ENCODE measurements at places on chromosomes 12 and 14.
A peak's percentile ranks its signal among the peaks of the same experiment; 100 is the strongest.

DNA sequence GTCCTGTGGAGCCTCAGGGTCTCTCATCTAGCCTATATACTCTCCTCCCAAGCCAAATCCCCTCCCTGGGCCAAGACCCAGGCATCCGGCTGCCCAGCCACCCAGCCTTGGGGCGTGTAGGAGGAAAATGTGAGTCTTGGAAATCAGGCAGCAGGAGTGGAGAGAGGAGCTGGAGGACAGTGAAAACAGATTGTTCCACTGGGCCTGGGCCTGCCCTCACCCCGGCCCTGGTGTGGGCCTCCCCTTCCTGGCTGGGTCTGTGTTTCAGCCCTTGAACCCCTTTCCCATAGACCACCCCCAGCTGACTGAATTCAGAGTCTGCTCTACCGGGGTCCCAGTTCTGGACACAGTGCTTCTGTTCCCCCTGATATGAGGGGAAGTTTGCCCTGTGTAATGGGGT lies 6.7 kb downstream of the ITGA5 start:
- DNase-seq, result no peak

DNA sequence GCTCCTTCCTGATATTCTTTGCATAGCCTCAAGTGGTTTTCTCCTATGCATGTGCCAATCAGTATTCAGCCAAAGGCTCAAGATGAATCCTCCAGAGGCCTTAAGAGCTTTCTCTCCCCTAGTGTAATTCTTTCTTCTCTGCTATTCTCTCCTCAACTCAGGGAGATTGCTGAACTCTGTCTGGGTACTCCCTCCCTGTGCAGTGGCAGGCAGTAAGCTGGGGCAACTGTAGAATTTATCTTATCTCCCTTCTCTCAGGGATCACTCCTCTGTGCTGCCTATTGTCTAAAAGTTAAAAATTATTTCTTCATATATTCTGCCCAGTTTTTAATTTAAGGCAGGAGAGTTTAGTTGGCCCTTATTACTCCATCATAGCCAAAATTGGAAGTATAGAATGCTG lies 28.5 kb upstream of the RTRAF start:
- DNase-seq, result no peak

DNA sequence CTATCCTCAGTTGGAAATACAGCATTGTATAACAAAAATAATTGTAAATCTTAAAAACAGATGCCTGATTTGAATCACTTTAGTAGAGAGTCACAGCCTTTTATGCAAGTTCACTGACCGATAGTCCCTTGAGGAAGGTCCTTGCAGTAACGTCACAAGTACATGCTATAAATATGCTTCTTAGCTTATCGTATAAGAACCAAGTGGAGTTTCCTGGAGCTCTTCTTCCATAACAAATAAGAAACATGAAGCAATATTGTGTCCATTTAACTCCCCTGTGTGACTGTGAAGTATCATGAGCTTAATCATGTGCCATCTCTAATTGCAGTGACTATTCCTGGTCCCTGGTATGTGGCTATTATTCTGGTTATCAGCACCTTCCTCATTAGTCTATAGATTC lies 107.9 kb downstream of the SLC38A4 start:
- no peak for DNase-seq

DNA sequence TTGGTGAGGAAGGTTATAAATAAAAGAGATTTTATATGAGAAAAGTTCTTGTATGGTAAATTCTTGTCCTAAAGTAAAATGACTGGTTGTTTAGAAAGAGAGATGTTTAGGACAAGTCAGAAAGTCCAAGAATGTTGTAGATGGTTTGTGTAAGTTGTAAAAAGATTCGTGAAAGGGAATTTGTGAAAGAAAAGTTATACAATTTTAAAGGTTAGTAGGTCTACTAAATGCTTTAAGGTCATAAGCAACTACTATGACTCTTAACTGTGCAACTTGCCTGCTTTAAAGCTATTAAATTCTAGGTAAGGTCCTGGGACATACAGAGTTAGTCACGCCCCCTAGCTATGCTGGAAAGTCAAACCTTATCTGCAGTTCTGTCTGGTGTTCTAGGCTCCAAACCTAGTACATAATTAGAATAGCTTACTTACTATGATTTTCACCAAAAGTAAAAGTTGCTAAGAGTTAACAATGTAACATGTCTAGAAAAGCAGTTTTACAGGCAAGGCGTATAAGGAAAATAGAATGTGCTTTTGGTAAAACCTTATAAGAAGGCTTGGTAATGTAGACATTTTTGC lies 11.2 kb upstream of the DHRS2 start:
- no peak for DNase-seq

DNA sequence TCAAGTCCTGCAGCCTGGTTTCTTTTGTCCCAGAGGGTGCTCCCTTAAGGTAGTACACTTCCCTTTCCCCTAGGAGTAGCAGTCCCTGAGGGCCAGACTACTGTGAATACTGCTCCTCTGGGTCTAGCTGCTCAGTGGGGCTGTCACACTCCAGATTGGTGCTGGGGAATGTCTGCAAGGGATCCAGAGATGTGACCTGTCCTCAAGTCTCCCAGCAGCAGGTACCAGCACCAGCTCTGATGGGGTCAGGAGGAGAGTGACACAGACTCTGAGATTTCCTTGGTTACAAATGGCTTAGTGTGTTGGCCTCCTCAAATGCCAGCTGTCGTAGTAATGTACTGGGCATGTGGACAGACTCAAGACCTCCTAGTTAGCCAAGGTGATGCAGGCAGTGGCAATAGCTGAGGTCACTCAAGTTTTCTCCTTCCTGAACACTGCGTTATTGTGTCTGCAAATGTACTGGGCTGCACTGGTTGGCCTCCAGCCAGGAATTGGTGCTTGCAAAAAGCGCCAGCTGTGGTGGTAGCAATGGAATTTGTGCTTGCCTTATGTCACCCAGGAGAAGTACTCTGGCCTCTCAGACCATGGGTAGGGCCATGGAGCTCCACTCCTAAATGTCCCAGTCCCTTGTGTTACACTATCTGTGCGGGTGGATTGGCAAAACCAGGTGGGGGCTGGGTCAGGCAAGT lies 36.4 kb upstream of the AEBP2 start:
- DNase-seq, result no peak

DNA sequence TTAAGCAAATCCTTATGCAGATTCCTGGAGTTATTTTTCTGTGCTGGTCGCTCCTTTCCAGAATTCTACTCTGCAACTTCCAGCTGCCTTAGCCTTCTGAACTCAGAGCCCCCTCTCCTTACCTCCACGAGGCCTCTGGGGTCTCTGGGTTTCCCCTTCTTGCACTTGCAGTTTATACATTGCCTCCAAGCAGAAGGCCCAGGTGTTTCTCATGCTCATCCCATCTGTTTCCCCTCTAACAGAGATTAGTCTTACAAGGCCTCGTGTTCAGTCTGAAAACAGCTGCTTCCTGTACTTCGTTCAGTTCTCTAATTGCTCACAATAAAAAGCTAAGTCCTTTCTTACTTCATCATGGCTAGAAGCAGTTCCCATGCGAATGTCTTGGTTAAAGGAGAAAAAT lies 134.4 kb upstream of the FGD4 start:
- no peak for DNase-seq

DNA sequence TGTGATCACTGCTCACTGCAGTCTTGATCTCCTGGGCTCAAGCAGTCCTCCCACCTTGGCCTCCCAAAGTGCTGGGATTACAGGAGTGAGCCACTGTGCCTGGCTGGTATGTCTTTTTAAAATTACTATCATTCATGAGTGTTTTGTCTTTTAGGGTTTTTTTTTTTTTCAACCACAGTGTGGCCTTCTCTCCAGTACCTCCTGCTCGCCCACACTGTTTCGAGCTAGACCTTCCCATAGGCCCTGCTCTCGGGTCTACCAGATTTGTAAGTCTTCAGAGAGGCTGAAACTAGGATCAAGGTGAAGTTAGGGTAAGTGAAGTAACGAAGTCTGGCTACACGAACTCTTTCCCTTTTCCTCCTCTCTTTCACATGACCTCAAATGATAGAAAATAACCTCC lies 1.5 kb downstream of the BIN2 start:
- DNase-seq, result peak; percentile 21

- no peak for DNase-seq
Observed at GRCh38 chr12:98772818-98773217, 127.7 kb downstream of the APAF1 start.

DNA sequence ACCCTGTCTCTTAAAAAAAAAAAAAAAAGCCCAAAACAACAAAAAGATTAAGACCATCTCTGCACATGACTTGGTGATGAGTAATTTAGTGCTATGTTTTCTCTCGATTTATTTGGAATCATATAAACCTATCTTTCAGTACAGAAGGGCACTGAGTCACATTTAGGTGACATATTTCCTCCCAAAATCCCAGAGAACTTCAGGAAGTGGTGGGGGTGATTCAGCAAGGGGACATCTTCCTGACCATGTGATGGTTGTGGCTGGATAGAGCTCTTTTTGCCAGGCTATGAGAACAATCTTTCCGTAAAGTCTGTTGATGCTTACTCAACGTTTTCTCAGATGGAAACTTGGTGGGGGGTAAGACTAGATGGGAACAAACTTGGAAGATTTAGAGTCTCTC lies 50.0 kb downstream of the PPFIBP1 start:
- no peak for DNase-seq

- DNase-seq, result no peak
Observed at GRCh38 chr12:26632756-26633155, 200.2 kb downstream of the ITPR2 start.

DNA sequence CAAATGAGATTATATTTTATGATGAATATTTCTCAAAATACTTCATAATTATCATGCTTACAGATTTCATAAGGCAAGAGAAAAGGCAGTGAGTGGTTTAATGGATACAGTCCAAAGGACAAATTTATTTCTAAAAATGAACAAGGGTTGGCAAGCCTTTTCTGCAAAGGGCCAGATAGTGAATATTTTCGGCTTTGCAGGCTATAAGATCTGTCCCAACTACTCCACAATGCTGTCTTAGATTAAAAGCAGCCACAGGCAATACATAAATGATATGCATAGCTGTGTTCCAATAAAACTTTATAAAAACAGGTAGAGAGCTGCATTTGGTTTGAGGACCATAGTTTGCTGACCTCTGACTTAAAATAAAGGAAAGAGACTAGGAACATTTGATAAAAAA lies 42.9 kb upstream of the STK38L start:
- DNase-seq, result no peak

GRCh38 chr12:53097564-53098353 lies at the start of gene IGFBP6:
Gene IGFBP6, plus strand, starts transcription at chr12:53097667. Its CDS starts 51 bp downstream, at chr12:53097718.
- peak; percentile 20 for DNase-seq

GRCh38 chr14:63277591-63278183 lies 41.0 kb downstream of the GPHB5 start:
- DNase-seq, result no peak

DNA sequence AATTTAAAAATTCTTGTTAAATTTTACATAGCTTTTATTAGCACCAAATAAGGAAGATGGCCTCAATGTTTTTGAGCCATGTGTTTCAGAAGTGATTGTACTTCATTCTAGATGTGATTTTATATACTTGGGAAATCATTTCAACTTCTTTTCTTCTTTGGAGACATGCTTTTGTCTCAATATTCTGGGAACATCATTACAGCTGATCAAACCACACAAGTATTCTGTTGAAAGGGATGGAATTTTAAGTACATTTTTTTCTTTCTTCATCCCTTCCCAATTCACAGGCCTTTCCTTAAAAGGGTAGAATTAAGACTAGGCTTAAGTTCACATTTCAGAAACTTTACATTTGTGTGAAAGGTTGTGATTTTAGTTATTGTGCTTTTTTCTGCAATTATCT lies 66.4 kb downstream of the PAPOLA start:
- DNase-seq, result no peak

- no peak for DNase-seq
Observed at GRCh38 chr14:56944397-56944796, 134.1 kb upstream of the OTX2 start.
